Fibroblast of gingiva (primary cell): ENCODE measurements at places on chromosomes 16 and 17.
A peak's percentile ranks its signal among the peaks of the same experiment; 100 is the strongest.

DNA sequence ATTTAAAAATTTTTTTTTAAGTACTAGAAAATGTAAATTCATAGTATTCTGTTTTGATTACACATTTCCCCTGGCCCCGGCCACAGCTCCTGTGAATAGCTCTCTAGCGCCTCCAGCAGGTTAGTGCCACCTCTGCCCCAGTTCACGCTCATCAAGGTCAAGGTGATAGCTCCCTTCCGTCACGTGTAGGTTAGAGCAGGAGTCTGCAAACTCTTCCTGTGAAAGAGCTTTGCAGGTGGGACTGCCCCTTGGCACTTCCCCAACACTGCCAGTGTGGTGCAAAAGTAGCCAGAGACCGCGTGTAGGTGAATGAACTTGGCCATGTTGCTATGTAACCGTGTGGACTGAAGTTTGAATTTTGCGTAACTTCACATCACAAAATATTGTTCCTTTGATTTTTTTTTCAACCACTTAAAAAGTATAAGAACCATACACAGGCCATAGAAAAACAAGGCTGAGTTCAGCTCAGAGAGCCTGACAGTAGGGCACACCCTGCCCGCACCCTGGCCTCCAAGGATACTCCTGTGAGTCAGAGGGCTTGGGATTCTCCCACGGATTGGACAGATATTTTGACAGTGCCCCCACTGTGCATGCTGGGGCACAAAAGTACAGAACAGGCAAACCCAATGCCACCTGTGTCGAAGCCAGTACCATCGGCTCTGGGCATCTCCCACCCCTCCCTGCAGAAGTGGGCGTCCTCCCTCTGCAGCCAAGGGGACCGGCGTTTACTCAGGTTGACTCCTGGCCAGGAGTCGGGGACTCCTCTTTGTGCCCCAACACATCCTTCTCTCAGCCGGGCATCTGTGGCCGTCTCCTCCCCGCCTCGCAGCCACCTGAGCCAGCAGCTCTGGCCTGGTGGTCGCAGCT, 92.0 kb upstream of the CHMP6 start:
- no peak for DNase-seq

DNA sequence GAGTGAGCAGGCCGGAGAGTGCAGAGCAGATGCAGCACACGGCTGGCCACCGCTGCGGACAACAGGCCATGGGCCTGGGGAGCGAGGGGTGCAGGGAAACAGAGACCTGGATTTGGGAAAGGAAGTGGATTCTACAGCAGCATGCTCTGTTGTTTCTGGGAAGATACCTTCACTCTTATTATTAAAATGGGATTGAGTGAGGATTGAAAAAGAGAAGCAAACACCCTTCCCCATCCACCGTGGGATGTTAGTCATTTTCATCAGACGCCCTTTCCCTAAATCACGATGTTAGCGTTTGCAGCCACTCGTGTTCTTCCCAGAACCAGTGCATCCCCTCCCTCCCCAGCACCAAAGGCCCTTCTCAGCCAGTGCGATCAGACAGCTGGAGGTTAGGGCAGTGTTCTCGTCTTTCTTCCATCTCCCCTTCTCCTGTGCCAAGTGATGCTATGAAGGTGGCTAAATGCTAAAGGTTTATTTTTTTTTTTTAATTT, 196.5 kb upstream of the CHMP6 start:
- DNase-seq = no peak

- peak; percentile 92 for DNase-seq
These were observed at the start of gene MFAP4 for GRCh38 chr17:19386974-19387920. Gene MFAP4 (minus strand): TSS chr17:19387190. CDS start chr17:19387155, 35 bp downstream.

- no peak for DNase-seq
These were observed 923 bp downstream of the ANKRD13B start for GRCh38 chr17:29593591-29594518.

- DNase-seq = no peak
These were observed 4.6 kb downstream of the RASD1 start for GRCh38 chr17:17491546-17491988.

DNA sequence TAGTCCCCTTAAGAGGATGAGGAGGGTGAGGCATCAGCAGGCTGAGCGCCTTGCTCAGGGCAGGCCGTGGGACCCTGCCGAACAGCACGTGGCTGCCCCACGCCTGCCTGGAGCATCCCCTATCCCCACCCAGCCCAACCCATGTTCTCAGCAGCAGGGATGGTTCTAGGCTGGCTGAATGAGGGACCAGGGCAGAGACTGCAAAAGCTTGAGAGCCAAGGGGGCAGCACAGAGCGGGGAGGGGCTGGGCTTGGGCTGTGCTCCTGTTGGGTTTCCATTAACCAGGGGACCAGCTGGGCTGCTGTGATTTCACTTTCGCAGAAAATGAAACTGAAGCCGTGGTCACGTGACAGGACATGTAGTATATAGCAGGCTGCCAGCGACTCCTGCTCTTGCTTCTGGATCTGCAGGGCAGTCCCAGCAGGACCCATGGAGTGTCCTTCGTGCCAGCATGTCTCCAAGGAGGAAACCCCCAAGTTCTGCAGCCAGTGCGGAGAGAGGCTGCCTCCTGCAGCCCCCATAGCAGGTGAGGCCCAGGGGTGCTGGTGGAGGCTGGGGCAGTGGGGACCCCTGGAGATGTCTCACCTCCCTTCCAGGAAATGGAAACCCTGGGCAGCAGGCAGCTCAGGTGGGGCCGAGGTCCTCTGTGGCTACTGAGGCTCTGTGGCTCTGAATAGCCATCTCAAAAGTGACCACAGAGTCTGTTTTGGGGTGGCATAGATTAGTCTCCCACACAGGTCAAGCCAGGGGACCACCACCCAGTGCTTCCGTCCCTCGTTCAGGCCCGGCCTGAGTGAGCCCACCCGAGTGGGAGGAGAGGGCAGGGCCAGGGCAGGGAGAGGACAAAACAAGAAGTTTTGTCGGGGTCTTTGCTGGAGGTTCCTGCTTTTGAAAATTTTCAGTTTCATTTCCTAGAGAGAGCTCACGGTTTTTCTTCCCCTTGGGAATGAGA, 2.9 kb downstream of the RNF213 start:
- peak; percentile 88 for DNase-seq

DNA sequence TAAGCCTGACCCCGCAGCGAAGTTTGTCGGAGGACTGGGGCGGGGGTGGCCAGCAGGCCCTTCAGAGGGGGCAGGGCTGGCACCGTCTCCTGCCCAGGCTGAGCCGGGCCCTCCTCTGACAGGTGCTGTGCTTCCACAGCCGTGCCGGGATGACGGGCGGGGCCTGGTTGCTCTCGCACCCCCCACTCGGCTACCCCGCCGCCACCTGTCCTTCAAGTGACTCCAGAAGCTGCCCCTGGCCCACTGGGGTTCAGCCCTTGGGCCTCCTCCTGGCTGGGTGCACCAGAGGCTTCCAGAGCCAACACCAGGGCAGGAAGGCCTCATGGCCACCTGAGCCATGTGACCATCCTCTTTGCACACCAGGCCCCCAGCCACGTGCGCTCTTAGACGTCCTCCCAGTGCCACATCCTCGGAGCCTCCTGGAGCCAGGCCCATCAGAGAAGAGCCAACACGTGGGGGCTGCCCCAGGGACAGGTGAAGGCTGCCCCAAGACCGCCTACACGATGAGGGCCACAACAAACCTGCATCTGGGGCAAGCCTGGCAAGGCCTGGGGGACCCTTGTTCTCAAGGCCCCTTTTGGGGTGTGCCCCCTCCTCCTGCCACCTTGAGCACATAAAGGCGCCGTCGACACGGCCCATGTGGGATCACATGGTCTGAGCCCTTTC, 7.2 kb downstream of the PDIA2 start:
- no peak for DNase-seq

DNA sequence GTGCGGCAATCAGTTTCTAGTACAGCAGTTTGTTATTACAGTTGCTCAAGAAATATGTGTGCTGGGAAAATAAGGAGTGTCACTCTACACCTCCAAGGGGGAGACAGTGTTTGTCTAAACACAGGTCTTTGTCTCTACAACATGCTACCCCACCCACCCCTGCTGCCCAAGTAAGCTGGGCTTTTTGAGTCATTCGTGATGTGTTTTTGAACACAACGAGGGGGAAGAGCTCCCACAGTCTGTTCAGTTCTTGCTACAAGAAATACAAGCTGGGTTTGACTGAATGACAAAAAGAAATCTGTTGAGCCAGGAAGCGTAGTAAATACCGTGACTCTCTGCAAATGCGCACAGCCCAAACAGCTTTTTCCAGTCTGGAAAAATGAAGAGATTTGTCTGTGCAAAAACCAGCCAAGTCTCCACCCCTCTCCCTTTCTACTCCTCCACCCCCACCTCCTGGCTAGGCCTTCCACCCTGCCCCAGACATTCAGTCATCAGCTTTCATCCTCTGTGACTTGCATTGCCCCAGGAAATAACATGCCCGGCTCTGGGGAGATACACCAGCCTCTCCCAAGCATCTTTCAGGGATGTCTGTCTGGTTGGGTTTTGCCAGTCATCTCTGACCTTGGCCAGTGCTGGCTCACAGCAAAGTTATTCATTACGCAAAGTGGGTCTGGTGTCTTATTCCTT, 25.7 kb downstream of the CHD9 start:
- DNase-seq = peak; percentile 96

- DNase-seq = no peak
These were observed 4.8 kb downstream of the FBRS start for GRCh38 chr16:30663038-30663437.

DNA sequence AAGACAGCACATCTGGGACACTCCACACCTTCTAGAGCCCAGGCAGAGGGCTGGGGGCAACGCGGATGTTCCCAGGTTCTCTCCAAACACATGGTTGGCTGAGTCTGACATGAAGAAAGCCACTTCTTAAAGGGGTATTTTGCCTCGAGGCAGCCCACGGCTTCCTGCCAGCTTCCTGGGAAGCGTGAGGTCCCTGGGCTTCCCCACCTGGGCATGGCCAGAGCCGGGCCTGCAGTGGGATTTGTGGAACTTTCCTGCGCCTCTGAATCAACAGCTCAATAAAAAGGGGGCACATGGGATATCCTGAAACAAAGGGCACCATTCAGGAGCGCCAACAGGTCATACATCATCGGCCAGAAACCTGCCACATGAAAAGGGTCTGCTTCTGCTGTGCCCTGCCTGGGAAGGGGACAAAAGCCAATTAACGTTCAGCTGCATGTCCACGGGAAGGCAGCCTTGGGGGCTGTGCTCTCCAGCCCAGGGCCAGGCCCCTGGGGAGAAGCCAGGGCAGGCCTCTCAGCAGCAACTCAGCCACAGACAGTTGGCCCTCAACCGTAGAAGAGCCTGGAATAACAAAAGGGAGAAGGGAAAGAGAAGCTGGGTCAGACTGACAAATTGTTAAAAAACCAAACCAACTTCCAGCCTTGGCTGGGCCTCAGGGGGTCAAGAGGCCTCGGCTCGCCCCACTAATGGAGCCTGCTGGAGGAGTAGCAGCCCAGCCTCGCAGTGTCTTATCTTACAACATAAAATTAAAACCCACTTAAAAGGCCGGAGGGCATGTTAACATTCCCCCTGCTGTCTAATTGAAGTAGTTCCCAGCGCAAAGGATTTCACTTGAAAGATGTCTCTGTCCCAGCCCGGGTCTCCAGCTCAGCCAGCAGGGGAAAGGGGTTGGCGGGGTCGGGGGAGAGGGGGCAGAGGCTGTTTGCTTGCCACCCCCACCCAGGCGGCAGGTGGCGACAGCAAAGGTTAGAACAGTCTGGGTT, 34.2 kb downstream of the TBX4 start:
- no peak for DNase-seq

DNA sequence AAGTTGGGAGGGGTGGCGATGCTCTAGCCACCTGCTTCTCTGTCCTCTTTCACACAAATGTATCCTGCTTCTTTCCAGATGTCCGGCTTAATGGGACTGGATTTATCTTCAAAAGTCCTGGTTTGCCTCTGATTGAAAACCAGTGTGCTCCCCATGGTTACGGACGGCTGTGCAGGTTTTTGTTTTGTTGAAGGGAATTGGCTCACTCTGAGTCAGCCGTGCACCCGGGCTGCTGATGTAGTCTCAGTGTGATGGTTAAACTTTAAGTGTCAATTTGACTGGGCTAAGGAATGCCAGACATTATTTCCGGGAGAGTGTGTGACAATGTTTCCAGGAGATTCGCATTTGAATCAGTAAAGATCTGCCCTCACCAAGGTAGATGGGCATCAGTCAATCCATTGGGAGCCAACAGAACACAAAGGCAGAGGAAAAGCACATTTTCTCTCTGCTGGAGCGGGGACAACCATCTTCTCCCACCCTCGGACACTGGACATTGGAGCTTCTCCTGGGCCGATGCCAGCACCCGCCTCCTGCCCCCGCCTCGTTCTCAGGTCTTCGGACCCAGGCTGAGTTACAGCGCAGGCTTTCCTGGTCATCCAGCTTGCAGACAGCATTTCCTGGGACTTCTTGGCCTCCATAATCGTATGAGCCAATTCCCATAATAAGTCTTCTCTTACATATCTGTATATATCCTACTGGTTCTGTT, 126.9 kb upstream of the TNRC6C start:
- DNase-seq = peak; percentile 19

- no peak for DNase-seq
These were observed 2.9 kb downstream of the NKD1 start for GRCh38 chr16:50550866-50551641.

GRCh38 chr16:74775255-74775654, 635 bp upstream of the FA2H start:
- no peak for DNase-seq

- no peak for DNase-seq
These were observed 222.3 kb downstream of the MSI2 start for GRCh38 chr17:57478478-57479250.

GRCh38 chr16:51133183-51133582, 17.9 kb downstream of the SALL1 start:
- no peak for DNase-seq

DNA sequence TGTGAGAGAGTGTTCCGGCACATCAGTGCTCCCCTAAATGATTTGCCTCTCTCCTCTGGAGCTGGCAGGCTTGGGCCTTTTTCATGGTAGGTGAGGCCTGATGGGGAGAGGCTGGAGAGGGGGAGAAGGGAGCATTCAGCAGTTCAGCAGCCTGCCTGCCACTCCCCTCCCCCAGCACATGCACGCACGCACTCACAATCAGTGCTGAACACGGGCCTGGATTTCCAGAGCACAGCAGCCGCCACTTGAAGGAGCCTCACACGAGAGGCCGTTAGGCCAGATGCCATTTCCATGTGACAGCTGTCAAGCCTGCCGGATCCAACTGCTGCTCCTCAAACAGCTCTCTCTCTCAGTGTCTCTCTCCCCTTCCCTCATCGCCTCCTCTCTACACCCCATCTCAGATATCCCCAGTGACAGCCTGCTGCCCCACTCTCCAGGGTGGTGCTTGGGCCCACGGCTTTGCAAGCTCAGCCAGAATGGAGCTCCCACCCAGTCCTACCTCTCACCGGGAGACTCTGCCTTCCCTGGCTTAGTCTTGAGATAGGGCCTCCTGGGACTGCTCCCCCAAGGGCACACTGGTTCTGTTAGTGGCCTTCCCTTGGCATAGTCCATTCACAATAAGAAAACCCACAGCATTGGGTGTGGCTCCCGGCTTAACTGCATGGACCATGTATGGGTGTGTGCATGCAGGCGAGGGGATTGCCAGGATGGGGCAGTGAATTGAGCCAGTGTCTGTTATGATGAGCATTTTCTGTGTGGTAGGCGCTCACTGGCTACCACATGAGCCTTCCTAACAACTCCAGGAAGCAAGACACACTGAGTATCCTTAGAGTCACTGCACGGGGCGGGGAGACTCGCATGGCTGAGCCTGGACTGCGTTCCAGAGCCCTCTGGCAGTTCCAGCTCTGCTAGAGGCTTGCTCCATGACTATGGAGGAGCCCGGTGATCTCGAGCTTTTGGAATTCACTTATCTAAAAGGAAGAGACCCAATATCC, 226.2 kb downstream of the CCDC182 start:
- peak; percentile 62 for DNase-seq
